Activated CD4-positive, alpha-beta T cell treated with anti-CD3 and anti-CD28 coated beads, Interleukin-2, amount 50 U/mL, for 4 hours (primary cell): ENCODE measurements at places on chromosomes 1 and 21.

DNA sequence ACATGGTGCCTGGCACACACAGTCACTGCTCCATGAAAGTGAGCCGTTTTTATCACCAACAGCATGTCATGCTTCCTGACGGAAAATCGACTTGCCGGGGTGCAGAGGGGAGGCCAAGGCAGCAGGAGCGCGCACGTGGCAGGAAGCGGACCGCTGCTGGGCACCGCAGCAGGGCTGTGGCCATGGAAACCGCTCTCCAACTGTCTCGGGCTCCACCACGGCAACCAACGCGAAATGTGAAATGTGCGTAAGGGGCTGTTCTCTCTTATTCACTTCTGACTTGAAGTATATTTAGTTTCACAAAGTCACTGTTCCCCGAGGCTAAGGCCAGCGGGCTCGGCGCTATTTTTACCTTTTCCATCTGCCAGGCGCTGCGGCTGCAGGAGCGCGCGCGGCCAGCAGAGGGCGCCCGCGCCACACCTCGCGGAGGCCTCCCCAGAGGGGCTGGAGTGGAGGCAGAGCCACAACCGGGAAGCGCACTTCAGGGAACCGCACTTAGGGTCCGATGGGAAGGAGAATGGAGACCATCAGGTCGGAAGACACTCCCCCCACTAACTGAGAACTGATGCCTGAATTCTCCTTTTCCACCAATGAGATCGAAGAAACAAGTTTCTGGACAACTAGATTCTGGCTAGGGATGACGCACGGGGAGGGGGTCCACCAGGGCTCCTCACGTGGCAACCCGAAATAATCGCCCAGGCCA lies 19.7 kb downstream of the RCC2 start:
- peak; percentile 52 for DNase-seq

DNA sequence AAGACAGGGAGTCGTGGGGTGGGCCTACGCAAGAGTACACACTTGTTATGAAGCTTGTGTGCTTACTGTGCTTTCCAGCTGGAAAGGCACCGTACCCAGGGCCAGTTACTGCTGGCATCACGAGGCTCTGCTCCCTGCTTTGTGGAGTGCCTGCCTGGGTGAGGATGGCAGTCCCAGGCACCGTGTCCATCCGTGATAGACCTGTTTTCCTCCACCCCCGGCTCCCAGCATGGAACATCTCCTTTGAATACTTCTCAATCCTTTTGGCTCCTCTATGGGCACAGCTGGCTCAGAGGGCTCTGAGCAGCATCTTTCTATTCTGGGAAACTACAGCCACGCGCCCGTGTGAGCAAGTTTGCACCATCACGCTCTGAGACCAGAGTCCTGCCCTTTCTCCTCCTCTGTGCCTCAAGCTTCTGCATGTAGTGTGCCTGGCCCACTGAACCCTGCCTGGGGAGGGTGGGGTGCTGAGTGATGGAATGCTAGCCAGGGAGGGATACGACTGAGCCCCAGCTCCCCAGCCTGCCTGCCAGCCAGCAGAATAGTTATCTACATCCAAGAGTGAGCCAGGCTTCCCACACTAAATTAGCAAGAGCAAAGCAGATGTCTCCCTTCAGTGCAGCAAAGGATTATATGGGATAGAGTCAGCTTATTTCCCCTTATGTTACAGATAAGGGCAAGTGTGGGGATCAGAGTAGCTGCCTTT lies 7.1 kb upstream of the TNR start:
- no peak for DNase-seq

GRCh38 chr21:38696579-38696978 lies 109.2 kb upstream of the ETS2 start:
- no peak for DNase-seq

DNA sequence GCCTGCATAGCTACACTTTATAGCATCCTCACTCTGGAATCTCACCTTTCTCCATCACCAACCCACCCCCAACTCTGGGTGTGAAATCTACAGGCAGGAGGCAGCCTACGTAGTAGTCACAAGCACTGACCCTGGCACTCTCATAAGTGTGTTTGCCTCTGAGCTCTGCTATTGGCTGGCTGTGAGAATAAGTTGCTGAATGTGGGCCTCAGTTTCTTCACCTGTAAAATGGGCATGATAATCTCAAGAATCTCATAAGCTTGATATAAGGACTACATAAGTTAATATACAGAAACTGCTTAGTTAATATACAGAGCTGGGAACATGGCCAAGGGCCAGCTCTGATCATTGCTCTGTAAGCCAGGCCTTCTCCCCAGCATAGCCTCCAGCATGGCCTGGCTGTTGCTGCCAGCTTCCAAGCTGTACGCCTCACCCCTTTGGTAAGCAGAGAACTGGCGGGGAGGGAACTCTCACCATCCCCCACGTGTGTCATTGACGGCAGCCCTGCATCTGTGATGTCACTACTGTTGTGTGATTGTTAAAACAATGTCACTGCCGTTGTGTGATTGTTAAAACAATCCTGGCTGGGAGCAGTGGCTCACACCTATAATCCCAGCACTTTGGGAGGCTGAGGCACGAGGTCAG lies 53.3 kb downstream of the SYF2 start:
- DNase-seq, result no peak

DNA sequence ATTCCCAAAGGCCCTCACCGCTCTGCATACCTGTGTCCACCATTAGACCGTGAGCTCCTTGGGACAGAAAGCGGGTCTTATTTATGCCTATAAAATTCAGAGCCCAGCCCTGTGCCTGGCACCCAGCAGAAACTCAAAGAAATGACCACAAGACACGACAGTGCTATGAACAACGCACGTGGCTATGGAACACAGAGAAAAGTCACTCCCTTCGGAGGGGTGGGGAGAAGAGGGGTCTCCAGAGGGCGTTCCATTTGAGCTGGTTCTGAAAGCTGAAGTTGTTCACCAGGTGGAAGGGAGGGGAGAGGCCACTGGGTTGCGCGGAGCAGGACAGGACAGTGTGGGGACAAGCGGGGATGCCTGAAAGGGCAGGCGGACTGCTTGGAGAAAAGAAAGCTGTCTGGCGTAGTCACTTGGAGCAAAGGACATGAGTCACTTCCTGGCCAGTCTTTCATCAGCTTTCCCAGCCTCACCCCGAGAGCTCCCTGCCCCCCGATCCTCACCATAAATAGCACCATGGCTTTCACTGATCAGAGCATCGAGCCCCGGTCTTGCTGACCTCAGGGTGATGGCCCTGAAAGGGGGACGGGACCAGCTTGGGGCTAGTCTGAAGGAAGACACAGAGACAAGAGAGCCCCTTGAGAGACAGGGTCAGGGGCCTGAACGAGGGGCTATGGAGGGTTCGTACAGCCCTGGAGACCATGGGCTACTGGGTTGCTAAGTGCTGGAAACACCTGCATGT lies 28.5 kb downstream of the ECE1 start:
- DNase-seq, result no peak

GRCh38 chr1:147124266-147124665 lies 48.0 kb downstream of the PRKAB2 start:
- no peak for DNase-seq

- DNase-seq, result no peak
Observed at GRCh38 chr1:242206994-242207393, 208.1 kb upstream of the MAP1LC3C start.

- DNase-seq, result no peak
Observed at GRCh38 chr1:111140680-111140967, 601 bp downstream of the CEPT1 start.

DNA sequence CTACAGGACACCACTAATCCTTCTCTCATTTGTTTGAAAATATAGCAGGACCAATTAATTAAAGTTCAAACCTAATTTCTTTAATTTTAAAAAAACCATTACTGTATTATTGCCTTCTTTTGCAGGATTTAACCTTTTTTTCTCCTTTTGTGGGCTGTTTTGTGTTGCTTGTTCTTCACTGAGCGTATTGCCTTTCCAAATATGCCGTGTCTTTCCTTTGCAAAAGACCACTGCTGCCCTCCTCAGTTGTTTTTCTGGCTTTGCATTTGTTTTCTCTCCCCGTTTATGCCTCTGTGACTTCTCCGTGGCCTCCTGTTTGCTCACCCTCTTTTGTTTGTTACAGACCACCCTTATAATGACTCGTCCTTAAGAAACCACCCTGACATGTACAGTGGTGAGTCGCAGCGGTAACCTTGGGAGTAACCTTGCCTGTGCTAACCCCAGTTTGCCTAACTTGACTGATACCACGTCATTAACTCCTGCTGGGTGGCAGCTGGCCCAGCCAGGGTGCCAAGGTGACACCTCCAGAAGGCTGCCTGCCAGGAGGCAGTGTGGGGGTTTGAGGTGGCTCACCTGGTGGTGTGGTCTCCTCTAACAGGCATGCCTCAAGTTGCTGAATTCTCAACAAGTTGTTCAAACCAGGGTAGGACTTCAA lies 81.1 kb upstream of the CNTN2 start:
- DNase-seq, result no peak

DNA sequence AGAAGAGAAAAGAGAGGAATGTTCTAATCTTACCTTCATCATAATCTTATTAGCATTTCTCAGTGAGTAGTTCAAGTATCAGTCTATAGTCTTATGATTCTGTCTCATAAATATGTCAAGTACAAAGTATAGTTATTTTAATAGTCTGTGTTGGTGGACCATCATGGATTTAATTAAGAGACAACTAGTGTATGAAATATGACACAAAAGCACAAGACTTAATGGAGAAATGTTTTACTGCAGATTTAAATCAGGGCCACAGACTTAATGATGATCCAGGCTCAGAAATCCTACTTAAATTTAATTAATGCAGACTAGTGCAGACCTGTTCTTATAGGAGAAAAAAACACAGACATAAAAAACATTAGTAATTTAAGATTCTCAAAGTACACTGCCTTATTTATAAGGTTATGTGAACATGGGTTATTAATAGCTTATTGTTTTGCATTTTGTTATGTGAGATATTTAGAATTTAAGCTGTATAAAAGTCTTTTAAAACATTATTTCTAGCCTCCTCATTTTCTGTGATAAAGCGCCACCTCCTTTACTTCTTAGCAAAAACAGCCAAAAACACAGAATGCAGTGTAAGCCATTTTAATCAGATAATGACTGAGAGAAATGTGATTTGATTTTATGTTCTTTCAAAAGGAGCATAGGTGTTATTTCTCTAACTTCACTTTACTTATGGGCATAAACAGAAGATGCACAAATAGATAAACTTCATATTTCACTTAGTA lies 255.0 kb upstream of the SNX7 start:
- no peak for DNase-seq

- DNase-seq, result no peak
Observed at GRCh38 chr1:162696286-162696862, 64.1 kb downstream of the DDR2 start.

- no peak for DNase-seq
Observed at GRCh38 chr21:35257413-35257812, 208.3 kb upstream of the RUNX1 start.

DNA sequence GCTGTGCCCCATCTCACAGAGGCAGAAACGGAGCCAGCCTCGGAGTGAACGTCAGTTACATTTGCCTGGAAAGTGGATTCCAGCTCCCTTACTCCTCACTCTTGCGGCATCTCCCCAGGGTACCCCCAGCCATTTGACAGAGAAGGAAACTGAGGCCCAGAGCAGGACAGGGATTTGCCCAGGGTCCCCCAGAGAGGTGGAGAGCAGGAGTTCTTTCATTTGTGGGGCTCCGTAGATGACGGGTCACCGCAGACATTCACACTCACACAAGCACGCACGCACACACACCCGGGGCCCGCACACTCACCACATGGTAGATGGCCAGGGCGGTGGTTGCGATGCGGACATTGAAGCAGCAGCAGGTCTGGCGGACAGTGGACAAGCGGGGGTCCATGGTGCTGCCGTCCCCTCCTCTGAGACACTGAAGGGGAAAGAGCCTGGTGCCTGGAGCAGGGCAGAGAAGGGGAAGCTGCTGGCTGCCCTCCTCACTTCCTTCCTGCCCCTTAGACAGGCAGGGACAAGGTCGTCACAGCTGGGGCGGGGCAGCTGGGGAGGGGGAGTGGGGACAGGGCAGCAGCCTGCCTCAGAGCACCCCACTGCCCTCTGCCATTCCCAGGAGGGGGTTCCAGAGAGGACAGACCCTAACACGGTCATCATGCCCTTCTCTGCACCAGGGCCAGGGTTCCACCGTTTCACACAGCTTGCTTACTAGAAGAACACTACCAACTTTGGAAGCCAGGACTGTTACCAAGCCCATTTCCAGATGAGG lies at the start of gene LAPTM5:
LAPTM5 (minus strand) TSS at position 423 of the 769 bp plus-strand sequence; CDS start at position 394, 29 bp downstream.
- DNase-seq, result peak; percentile 45

DNA sequence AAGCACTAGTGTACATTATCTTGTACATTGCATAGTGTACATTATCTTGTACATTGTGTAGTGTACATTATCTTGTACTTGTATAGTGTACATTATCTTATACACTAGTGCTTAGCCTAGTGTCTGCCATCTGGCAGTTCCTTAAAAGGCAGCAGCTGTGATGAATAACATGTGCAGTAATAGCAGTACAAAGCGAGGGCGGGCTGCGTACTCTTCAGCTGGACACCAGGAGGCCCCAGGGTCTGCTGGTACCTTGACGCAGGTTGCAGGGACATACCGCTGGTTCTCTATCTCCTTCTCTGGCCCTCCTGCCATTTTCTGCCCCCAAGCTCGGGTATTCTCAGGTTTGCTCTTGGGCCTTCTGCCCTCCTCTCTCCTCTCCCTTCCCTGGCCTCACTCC lies 149.6 kb downstream of the SEC16B start:
- DNase-seq, result no peak

DNA sequence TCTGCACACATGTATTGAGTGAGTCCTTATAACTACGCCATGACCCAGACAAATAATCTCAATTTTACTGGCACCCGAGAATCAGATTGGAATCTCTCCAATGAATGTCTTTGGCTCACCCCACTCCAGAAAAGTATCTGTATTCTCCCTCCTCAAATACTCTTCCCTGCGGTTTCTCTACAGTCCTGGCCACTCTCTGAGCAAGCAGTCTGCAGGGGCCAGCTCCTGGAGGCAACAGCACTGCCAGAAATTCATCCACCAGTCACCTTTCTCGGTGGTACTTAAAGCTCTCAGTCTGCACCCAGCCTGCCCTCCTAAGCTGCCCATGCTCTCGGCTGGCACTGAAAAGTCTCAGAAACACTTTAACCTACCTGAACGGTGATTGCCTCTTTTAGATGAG lies 16.1 kb upstream of the LYST start:
- DNase-seq, result no peak

DNA sequence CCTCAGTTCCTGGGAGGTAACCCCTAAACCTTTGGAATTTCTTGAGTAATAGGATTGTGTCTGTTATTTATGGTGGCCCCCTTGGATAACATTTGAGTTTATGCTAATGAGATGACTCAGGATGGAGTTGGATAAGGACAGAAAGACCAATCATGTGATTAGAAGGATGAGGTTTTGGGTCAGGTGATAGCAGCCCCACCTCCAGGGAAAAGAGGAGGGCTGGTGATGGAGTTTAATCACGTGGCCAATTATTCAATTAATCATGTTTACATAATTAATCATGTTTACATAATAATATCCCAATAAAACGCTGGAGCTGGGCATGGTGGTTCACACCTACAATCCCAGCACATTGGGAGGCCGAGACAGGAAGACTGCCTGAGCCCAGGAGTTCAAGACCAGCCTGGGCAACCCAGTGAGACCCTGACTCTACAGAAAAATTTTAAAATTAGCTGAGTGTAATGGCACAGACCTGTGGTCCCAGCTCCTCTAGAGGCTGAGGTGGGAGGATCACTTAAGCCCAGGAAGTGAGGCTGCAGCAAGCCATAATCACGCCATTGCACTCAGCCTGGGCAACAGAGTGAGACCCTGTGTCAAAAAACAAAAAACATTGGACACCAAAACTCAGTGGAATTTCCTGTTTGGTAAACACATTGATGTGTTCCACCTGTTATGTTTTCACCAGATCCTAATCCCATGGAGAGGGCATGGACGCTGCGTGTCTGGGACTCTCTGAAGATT lies 73.3 kb downstream of the NUP210L start:
- DNase-seq, result no peak

- DNase-seq, result no peak
Observed at GRCh38 chr1:51158263-51158662, 56.2 kb downstream of the C1orf185 start.
